ENCODE measurements at places on chromosomes 16 and 17. TPM values are rescaled to one million over a fixed set of nuclear protein-coding genes. Genes with fewer than 3 reads are reported as not detected.

Gene PITPNM3
- 0.77 TPM for total RNA-seq

Gene TMEM98
- total RNA-seq, result not detected

Gene CRYBA1
- total RNA-seq, result not detected

Gene KCNH6
- not detected for total RNA-seq

Gene C17orf78
- not detected for total RNA-seq

Gene CAPNS2
- not detected for total RNA-seq

Gene MYH2
- not detected for total RNA-seq

Gene ANKFY1
- 76.9 TPM for total RNA-seq

Gene PLA2G15
- total RNA-seq, result 10.8 TPM

Gene INCA1
- total RNA-seq, result 0.42 TPM

Gene KRT28
- total RNA-seq, result not detected

Gene CACNG1
- not detected for total RNA-seq

Gene PPY
- not detected for total RNA-seq

Gene ZNF75A
- total RNA-seq, result 63.8 TPM

Gene FBXO39
- 0.48 TPM for total RNA-seq

Gene CAMKK1
- total RNA-seq, result 4.7 TPM

Gene DPEP2
- total RNA-seq, result 28.6 TPM

Gene TMEM88
- 3.7 TPM for total RNA-seq

Gene SPATA32
- 0.65 TPM for total RNA-seq

Gene SLFN11
- total RNA-seq, result 44.1 TPM

Gene EFCAB13
- 13.2 TPM for total RNA-seq

Gene TLE7
- total RNA-seq, result not detected

Gene PLLP
- 0.26 TPM for total RNA-seq

Gene SETD1A
- 33.4 TPM for total RNA-seq

Gene TEKT1
- total RNA-seq, result not detected

Gene ATP2A3
- 297 TPM for total RNA-seq

Gene ABCC6
- total RNA-seq, result not detected

Measured in activated naive CD8-positive, alpha-beta T cell treated with anti-CD3 and anti-CD28 coated beads, Interleukin-2, amount 10 ng/mL, durations not matched to agents 7 days and 5 days (primary cell).